ENCODE measurements at places on chromosomes 12 and 14.

DNA sequence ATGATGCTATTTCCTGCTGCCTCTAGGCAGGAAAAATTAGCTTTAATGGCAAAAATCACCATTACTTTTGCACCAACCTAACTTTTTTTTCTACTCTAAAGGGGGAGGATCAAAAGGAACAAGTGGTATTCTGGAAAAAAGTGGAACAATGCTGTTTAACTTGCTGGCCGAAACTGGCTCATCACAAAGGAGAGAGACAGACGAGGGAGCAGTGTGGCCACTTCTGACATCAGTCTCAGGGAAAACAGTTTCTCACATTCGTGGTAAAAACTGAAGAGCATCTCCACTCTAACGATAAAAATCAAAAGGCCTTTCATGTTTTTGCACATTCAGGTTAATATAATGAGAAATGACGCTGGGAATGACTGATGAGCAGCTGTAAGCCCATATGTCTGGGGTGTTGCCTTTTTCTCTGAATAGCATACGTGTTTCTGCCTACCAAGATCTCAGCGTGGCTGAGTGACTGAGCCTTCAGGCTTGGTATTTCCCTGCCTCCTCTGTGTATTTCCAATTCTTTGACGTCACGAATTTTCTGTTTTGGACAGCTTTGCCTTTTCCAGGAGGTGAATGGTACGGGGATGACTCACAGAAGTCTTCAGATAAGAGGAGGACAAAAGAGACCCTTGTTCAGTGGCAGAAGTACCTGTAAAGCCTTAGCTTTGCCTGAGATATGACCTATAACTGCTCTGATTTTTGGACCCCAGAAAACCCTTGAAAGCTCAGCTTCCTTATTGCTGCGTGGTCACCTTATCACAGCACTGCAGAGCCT lies 358.8 kb downstream of the GLT1D1 start:
- no peak for DNase-seq

DNA sequence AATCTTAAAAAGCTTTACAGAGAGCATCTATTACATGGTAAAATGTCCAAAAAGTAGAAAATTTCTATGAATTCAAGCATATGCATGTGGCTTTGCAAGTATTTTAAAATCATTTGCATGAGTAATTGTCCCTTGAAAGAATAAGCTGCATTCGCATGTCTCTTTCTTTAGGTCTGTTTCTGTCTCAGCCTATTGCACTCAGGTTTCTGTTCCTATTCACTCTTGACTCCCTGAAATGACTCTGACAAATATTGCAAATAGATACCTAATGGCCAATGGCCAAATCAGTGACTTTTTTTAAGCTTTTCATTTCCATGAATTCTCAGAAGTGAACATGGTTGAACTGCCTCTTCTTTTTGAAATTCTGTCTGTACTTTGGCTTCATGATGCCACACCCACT lies 6.4 kb upstream of the TTC8 start:
- no peak for DNase-seq

GRCh38 chr12:114368685-114369452 lies 37.1 kb downstream of the TBX5 start:
- DNase-seq, result no peak

DNA sequence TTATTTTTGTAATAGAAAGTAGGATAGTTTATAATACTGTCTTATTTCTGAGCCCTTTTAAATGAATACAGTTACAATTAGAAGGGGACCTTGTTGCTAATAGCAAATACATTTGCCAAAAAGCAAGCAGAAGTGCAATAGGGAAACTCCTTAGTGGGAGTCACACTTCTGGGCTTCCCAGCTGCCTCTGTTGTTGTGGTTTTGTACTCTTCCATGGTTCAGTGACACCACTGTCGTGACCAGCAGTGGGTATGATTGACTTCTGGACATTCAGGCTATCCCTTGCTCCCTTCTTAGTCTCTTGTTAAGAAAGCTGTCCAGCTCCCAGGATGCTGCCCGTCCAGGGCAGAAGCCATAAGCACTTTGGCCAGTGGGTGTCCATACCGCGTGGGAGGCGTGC lies 22.6 kb downstream of the TCTN1 start:
- DNase-seq, result no peak

- DNase-seq, result no peak
Observed at GRCh38 chr14:78721756-78722480, 551.7 kb downstream of the NRXN3 start.

DNA sequence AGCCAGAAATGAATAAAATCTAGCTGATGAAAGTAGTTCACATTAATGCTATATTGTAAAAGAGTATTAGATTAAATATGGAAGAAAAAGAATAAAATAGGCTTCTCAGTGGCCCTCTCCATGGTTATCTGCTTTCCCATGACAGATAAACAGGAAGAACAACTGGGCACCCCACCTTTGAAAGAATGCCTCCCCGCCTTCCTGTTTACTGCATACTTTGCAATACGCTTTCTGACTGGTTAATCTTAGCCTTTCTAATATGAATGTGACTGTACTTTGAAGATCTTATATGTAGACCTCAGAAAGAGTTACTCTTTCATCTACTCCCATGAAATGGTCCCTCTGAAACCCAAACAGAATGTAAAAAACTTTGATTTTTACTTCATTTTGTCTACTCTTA lies 34.1 kb upstream of the DAAM1 start:
- no peak for DNase-seq

GRCh38 chr12:49863946-49864797 lies 21.3 kb upstream of the BCDIN3D start:
- no peak for DNase-seq

DNA sequence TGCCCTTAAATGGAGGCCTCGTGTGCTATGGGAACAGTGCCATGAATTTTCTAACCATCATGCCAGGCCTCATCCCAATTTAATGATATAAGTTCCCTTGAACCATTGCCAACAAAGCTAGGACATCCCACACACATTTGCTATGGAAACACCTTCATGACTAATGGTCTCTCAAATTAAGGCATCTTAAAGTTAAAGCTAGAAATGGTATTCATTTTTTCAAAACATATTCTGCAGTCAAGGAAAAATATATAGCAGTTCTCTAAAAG lies 117.3 kb downstream of the BTG1 start:
- DNase-seq, result no peak

GRCh38 chr12:43407816-43408645 lies 144.0 kb downstream of the ADAMTS20 start:
- no peak for DNase-seq

GRCh38 chr12:122757568-122757967 lies 4.9 kb downstream of the DENR start:
- DNase-seq, result no peak

DNA sequence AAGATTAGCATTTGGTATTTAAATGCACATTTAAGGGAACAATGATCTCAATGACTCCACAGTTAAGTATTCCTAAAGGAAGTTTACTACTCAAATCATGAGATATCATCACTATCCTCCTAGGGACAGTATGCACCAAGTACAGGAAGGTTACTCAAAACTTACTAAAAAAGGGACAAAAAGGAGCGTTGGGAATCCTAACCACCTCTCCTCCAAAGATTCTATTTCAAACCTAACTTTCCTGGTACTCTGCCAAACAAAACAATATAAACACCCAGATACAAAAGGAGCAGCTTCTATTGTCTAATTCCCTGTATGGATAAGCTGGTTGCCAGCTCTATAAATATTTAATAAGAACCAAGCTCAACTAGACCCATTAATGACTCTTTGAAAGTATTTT lies 377.7 kb downstream of the NUAK1 start:
- no peak for DNase-seq

DNA sequence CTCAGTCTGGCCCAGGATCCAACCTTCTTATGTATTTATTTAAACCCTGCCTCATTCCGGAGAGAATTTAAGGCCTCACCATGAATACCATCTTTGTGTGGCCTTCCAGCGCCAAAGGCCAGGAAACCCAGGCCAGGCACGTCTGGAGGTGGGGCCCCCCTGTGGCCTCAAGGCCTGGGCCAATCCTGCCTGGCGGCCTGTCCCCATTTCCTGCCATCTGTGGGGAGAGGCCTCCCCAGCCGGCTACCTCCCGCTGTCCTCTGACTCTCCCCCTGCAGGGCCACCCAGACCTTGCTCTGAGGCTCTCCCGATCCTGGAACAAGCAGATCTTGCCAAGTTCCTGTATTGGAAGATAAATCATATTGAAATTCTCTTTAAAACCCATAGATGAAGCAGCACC lies 37.4 kb upstream of the MEG3 start:
- DNase-seq, result no peak

GRCh38 chr14:102437997-102438915 lies 71.3 kb downstream of the ANKRD9 start:
- DNase-seq, result peak; percentile 55

DNA sequence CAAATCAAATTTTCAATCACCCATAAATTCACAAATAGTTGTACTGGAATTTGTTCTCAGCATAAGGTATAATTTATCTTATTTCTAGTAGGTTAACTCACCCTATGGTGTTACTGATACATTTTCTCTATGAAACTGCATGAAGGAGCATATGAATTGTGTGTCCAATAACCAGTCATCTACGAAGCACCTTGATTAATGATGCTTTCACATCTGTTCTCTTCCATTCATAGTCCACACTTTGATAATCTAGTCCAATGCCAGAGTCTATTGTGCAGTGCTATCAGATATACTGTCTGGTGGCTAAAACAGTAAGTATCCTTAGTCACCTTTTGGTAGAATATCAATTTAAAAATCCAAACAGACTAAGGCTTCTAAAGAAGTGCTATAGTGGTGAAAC lies 876.0 kb downstream of the RPS29 start:
- DNase-seq, result no peak

GRCh38 chr12:188910-189621 lies 24.9 kb downstream of the SLC6A12 start:
- peak; percentile 41 for DNase-seq

DNA sequence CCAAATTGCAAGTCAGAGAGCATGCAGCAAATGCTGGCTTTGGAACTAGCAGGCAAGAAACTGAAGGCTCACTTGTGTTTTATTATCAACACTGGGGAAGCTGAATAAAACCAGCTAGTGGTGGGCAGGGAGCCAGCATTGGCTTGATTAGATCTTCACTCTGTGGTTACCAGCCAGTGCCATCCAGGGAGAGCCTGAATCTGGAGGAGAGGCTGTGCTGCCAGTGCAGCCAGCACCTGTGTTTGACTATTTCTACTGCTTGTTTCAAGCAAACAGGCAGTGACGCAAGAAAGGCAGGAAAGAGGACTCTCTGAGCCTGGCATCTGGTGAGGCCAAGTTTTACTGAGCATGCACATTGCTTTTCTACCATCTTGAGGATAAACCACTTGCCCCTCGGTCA lies 247.0 kb downstream of the PHLDA1 start:
- DNase-seq, result no peak

GRCh38 chr14:103209054-103209453 lies 85.8 kb downstream of the TNFAIP2 start:
- no peak for DNase-seq
